Stimulated activated CD4-positive, alpha-beta T cell treated with anti-CD3 and anti-CD28 coated beads, Interleukin-1b, Interleukin-23, amount 100 ng/mL, for 24 hours (primary cell): ENCODE measurements at places on chromosomes 3 and 15.

- DNase-seq, result no peak
Observed at GRCh38 chr3:186824430-186825139, 17.9 kb upstream of the ADIPOQ start.

DNA sequence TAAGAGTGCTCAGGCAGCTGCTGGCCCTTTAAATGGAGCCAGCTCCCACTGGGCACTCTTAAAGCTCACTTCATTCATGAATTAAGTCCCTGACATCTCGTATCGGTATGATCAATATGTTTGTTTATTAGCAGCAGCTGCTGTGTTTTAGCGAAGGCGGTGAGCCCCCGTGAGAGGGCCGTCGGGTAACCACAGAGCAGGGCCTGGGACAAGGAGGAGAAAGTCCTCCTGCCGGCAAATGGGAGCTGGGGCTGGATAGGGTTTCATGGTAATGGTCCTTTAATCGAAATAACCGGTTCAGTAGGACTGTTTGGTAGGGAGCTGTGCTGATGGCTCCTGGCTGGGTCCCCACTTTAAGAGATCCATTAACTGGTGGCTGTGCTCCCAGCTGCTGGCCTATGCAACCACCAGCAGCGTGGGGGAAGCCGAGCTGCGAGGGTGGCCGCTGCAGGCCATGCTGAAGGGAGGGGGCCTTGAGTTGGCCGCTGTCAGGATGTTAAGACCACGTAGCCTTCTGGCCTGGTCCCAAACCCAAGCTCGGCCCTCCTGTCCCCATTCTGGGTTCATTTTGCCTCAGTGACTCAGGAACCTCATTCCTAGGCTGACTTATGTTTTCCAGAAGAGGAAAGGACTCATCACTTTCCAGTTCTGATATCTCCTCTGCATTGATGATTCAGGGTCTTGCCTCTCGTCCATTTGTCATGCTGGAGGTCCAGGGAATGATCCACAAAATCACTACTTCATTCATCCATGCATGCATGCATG lies 67.6 kb upstream of the NTRK3 start:
- DNase-seq, result no peak

DNA sequence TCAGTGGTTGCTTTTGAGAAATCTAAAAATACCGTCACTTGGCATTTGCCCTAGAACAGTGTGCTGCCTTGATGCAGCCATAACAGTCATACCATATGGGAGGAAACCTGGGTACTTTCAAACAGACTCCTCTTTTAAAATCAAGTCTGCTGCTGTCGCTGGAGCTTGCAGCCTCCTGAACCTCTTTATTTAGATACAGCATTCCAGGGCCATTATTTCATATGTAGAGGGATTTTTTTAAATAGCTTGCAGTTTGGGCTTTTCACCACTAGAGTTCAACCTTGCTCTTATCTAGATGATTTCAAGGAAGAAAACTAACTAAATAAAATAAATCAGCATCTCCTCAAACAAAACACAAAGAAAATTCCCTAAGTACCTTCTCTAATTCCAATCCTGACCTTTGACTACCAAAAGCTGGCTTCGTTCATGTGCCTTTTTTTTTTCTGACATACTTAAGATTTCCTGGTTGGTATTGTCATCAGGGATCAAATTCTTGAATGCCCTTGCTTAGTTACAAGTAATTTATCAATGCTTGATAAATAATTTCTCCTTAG lies 111.6 kb downstream of the KBTBD8 start:
- no peak for DNase-seq

DNA sequence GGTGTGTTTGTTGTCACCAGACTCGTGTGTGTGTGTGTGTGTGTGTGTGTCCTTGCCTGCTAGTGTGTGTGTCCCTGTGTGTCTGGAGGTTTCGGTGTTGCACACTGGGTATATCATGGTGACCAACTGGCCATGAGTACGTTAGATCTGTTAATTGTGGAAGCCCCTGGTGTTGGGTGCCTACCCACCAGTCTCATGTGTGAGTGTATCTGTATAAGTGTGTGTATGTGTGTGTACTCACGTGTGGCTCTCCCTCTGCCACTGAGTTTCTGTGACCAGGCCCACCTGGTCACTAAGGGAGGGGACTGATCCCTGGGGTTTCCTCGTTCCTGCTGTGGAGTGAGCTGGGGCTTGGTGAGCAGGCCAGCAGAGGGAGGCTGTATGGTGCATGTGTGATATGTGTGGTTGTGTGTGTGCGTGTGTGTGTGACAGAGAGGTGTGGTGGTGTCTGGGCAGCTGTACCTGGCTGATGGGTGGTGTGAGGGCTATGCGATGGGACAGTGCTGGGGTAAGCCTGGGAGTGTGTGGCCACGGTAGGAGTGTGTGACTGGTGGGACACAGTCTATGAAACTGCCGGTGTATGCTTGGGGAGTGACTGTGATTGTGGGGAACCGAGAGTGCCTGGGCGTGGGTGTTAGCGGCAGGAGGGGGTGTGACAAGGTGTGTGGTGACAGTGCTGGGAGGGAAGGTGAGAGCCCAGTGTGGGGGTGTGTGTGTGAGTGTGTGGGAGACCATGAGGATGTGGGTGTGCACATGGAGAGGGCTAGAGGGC lies 1.8 kb downstream of the PRKCD start:
- DNase-seq, result no peak

DNA sequence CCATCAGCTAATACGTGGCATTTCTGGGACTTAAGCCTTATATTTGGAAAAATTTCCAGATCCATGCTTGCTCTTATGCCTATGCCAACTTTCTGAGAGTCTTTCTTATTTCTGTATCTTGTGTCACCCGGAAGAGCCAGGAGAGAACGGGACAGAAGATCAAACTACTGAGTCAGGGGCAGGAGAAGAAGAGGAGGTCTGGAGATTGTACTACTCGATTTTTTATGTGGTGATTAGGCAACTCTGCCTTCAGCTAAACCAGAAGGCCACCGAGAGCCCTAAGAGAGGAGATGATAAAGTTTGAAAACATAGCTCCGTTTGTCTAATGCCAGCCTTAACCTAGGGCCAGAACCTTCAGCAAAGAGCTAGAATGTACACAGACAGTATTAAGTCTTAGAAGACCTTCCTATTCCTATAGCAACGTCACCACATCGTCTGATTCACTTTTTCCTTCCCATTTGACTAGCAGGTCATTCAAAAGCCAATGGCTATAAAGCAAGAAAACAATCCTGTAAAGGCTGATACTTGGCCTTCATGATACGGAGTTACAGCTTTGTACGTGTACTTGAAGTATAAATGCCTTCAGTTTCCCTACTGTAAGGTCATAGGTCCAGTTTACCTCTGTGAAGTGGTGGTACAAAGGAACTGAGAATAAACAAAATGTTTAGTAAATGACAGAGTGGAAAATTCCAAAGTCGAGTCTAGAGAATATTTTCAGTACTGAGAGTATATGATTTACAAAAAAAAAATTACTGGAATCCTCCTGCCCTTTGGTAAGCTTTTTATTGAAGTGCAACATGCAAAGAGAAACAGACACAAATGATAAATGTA lies 96.1 kb upstream of the ICE2 start:
- no peak for DNase-seq

GRCh38 chr3:156747046-156747445 lies 72.7 kb downstream of the TIPARP start:
- DNase-seq, result no peak

DNA sequence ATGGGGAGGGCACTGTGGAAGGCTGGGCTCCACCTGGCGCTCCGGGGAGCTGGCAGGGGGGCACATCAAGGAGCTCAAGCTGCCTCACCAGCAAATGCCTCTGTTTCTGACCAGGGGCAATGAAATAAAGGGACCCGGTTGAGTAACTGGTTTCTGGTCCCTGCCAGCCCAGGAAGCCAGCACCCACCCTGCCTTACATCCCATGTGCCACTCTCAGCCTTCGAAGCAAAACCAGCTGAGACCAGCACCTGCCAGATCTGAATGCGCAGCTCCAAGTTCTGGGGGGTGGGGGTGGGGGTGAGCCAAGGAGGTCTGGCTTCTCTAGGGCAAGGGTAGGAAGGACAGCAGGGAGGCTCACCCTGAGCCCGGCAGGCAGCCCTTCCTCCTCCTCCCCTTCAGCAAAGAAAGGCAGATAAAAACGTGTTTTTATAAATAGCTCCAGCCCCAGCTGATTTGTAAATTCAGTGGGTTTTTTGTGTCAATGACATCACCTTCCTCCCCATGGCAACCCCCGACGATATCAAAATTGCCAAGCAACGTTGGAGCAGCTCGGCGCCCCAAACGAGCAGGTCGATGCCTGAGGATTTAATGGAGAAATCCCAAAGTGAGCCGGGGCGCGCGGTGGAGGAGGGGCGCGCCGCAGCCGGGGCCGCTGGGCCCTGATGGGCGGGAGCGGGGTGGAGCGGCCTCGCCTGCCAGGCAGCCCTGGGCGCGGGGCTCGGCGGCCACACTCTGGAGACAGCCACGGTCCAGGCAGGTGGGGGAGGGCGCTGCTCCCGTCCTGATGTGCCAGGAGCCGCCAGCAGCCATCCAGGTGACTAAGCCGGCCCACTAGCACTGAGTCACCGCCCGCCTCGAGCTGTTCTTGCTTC lies at the start of gene PAK6:
TSS of gene PAK6 (plus strand) at position 532 of the 872 bp plus-strand sequence. CDS start 25,723 bp downstream, outside the sequence.
- DNase-seq, result peak; percentile 32

DNA sequence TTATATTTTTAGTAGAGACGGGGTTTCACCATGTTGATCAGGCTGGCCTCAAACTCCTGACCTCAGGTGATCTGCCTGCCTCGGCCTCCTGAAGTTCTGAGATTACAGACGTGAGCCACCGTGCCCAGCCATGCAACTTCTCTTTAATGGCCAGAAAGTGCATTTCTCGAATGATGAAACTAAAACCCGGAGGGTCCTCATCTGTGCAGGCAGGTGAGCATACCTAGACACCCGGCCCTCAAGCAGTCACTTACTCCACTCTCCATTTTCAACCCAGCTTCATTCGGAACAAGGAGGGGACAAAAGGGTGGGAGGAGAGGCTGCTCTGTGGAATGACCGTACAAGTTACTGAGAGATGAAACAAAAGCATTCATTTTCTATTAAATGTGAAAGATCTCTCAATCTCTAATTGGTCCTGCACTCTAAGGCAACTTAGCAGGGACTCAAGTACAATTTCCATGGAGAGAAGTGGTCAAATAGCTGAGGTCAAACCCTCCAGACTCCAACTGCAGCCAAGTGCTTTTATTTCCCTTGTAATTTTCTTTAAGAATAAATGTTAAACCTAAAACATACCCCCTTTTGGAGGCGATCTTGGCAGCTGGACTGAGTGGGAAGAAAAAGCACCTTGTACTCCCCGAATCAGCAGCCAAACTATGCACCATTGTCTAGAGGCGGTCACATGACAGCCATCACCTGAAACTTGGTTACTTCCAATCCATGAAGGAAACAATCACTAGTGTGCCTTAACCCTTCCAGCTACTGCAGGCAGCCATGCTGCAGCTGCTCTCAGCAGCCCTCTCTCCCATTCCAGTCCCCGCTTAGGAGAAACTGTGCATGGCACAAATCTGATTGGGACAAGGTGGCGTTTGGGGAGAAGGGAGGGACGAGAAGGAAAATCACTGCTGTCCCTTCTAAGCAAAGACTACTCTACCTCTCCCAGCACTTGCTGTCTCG lies 62.2 kb downstream of the VGLL4 start:
- no peak for DNase-seq

DNA sequence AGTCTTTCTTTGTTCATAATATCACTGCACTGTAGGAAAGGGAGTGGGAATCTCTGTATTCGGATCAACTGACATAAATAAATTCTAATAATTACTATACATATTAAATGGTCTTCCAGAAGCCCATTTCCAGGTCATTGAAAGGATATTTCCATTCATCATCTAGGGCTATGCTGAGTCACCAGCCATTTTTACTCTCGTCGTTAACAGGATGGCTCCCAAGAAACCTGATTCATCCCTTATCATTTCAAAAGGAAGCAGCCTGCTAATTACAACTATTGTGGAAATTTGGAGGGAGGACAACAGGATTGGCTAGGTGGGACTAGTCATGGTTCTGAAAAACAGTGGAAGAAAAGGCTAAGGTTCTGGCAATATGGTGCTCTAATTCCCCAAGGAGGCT lies 13.6 kb downstream of the GMNC start:
- no peak for DNase-seq

GRCh38 chr3:152200476-152201420 lies 68.0 kb upstream of the MBNL1 start:
- no peak for DNase-seq

DNA sequence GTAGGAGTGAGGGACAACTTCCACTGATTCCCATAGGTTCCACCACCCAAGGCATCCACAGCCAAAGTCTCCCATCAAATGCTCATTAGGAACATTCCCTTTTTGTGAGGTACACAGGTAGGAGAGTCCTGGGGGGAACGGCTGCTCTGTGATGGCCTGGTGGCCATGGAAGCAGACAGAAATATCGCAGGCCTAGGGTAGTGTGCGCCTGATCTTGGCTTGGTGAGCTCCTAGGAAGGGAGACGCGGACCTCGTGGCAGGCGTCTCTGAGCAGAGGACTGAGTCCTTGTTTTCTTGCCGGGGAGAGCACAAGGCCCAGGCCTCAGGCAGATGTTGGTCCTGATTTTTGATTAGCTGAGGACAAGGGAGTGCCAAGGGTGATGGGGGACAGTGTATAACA lies 99.5 kb downstream of the SNRPN start:
- no peak for DNase-seq
